ENCODE measurements at places on chromosomes 12 and 14.

DNA sequence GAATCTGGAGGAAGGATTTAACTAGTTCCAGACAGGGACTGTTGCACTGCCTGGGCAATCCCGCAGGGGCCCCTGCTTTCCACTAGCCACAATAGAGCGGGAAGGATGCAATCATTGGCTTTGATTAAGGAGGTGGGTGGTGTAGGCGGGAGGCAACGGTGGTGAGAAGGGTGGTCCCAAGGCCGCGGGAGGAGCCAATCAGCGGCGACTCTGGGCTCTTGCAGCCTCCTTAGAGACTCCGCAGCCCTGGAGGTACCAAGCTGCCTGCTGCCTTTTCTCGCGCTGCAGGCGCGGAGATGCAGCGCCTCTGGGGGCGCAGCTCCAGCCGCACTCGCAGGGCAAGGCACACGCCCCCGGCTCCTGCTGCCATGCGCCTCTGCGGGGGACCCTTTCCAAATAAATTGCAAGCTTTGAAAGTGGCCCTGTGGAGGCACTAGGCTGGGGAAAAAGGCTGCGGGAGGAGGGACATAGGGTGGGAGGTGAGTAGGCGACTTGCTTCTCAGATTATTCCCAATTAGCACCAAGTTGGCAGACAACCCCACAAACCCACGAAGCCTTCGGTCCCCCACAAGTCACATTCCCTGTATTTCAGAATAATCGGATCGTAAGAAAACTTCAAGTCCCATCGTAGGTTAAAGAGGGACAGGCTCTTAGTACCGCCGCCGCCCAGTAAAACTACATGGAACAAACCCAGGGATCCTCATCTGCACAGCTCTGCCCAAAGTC, 858 bp upstream of the KCNA1 start:
- DNase-seq = no peak

DNA sequence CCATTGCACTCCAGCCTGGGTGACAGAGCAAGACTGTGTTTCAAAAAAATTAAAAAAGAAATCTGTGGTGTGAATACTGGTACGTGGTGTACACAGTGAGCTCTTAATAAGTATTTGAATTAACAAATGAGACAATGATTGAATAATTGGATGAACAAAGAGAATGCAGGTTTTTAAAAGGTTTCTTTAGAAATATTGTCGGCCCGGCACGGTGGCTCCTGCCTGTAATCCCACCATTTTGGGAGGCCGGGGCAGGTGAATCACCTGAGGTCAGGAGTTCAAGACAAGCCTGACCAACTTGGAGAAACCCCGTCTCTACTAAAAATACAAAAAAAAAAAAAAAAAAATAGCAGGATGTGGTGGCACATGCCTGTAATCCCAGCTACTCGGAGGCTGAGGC, 6.6 kb downstream of the HIF1A start:
- no peak for DNase-seq

DNA sequence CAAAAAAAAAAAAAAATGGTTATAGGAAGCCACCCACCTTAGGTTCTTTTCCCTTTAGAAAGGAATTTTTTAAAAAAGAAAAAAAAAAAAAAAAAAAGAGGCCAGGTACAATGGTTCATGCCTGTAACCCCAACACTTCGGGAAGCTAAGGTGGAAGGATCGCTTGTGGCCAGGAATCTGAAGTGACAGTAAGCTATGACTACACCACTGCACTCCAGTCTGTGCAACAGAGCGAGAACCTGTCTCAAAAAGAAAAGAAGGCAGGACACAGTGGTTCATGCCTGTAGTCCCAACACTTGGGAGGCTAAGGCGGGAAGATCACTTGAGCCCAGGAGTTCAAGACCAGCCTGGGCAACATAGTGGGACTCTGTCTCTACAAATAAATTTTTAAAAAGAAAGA, 36.0 kb downstream of the SPTLC2 start:
- no peak for DNase-seq

- no peak for DNase-seq
Measured at GRCh38 chr14:104111301-104112112, 26.0 kb downstream of the ASPG start.

- no peak for DNase-seq
Measured at GRCh38 chr12:102643879-102644575, 163.7 kb upstream of the IGF1 start.

DNA sequence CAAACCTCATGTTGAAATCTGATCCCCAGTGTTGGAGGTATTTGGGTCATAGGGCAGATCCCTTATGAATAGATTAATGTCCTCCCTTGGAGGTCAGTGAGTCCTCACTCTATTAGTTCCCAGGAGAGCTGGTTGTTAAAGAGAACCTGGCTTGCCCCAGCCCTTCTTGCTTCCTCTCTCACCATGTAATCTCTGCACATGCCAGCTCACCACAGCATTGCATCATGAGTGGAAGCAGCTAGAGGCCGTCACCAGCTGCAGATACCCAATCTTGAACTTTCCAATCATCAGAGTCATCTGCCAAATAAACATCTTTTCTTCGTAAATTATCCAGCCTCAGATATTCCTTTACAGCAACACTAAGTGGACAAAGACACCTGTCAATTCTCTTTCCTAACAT, 161.8 kb upstream of the IGF1 start:
- no peak for DNase-seq

GRCh38 chr14:102052522-102052921, 34.3 kb downstream of the HSP90AA1 start:
- DNase-seq = no peak

DNA sequence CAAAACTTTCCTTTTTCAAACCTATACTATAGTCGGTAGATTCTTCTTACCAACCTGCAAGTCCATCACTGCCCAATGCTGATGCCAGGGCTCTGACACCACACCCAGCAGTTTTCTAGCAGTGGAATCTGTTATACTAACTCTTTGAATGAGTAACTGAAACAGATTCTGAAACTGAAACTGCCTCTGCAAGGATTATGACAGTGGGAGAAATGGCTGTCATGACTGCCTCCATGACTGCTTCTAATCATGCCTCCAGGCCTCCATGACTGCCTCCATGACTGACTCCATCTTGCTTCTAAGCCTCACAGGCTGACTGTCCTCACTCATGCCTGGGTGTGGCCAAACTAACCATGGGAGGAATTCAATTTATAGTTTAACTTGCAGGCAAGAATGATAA, 29.4 kb upstream of the OXA1L start:
- DNase-seq = no peak

GRCh38 chr12:122610911-122611310, 83.9 kb downstream of the KNTC1 start:
- no peak for DNase-seq

GRCh38 chr12:112282920-112283319, 99.3 kb downstream of the HECTD4 start:
- DNase-seq = no peak

DNA sequence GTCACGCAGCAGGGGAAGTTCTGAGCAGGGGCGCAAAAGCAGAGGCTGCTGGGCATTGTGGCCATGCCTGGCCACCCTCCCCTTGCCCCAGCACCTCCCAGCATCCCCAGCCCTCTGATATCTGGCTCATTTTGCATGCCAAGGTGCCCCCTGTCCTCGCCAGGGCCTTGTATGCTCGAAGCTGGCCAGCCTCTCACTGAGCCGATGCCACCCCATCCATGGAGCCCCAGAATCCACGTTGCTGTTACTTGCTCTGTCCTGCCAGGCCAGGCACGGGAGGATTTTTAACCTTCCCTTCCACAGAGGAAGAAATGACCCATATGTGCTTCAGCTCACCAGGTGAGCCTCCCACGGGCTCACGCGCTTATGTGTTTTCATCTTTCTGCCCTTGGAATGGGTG, 413.4 kb downstream of the BCL11B start:
- no peak for DNase-seq

DNA sequence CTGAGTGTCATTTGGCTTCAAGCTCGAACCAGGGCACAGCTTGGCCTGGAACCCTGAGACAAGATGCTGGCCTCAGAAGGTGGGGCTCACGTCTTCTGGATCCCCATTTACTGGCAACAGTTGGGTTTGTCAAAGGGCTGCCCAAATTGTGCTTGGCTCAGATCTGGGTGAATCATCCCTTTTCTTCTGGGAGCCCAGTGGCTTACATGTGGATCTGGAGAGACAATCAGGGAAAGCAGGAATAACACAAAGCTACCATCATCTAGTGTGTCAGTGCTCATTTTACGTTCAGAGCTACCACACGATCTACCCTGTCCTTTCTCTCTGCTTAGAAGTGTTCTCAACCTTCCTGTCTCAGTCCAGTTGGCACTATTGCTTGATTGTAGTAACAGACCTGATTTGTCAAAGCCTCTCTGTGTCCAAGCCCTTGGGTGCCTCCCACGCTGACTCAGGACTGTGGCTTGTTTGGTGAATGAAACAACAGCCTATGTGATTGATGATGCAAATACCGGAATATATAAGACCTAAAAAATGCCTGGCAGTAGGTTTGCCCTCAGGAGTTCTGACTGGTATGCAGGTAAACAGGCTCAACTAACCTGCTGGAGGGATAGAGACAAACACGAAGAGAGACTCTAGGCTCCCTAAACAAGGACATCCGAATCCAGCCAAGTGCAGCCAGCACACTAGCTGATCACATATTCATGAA, 974.3 kb downstream of the VRK1 start:
- no peak for DNase-seq

- no peak for DNase-seq
Measured at GRCh38 chr12:913919-914698, 35.4 kb downstream of the RAD52 start.

DNA sequence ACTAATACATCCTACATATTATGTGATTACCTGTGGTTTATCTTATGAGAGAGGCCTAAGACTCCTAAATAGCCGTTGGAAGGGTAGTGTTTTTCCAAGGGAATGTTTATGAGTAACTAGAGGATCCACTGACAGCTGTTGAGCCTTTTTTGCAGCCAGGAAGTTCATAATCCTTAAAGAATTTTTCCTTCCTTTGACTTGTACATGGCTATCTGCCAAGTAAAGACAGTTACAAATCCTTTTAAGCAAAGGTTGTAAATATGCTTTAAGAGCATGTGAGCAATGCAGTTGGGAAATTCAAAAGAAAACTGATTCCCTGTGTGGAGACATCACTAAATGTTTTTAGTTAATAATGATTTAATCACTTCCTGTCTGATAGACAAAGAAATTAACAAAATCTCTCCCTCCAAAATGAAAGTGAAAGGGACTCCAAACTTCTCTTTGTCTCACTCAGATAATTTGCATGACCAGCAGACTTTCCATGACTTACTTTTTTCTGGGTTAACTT, 333.8 kb downstream of the PDZRN4 start:
- no peak for DNase-seq

GRCh38 chr12:20097626-20098025, 270.7 kb upstream of the PDE3A start:
- no peak for DNase-seq

- DNase-seq = no peak
Measured at GRCh38 chr12:62522984-62523383, 56.4 kb downstream of the MON2 start.

GRCh38 chr12:91044586-91044985, 13.2 kb downstream of the KERA start:
- DNase-seq = no peak

DNA sequence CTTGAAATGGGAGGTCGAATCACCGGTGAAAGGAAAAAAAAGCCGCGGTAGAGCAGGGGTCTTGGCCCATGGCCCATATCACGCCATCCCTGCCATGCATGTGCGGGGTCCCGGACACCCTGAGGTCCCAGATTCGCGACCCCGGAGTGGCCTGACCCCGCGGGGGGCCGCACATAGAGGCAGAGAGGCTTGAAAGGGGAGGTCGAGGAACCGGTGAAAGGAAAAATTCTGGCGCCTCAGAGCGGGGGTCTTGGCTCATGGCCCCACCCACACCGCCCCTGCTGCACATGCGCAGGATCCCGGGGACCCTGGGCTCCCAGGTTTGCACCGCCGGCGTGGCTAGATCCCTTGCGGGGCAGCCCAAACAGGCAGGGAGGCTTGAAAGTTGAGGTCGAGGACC, 319.8 kb downstream of the ALG10 start:
- no peak for DNase-seq

- DNase-seq = no peak
Measured at GRCh38 chr12:60266381-60266852, 670.6 kb downstream of the SLC16A7 start.

- DNase-seq = no peak
Measured at GRCh38 chr12:1380171-1380851, 214.1 kb downstream of the FBXL14 start.

GRCh38 chr12:95547522-95548055, 3.7 kb downstream of the USP44 start:
- DNase-seq = no peak

DNA sequence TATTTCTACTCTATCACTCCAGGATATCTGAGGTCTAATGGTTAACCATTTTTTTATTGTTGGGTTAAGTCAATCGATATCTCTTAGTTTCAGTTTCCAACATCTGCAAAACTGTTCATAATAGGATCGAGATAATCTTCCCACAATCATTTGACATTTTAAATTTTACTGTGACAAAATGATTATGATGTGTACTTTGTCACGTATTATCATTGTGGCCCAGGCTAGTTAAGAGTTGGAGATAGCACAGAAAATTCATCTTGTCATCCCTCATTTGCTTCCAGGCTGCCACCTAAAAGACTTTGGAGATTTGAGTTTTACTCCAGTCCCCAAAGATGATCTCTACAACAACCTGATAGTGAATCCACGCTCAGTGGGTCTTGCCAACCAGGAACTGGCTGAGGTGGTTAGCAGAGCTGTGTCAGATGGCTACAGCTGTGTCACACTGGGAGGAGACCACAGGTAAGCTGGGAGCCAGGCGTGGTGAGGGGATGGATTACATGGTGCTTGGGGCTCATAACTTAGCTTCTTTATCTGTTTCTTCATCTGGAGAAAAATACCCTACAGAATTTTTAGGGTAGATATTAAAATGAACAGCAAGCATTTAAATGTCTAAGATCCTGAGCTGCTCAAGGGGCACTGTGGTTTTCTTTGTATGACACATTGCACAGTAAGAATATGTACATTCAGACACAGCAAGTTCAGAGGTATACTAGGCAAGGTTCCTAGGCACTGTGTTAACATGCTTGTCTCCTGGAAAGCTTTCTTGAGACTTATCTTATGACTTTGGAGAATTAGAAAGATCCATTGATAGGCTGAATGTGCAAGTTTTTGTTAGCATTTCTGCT, 22.4 kb downstream of the ARG2 start:
- no peak for DNase-seq

DNA sequence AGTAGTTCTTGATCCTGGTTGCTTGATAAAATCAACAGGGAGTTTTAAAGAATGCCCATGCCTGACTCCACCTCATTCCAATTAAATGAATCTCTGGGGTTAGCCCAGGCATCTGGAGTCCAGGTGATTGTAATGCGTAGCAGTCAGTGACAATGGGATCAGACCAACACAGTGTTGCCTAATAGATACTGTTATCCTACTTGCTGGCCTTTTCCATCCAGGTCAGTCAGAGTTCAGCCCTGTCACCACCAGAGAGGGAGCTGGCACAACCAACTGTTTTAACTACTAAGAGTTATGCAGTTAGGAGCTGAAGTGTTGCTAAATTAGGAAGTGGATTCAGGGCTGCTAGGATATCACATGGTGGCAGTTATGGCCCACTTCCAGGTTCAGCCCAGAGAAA, 107.1 kb downstream of the GPR135 start:
- no peak for DNase-seq

DNA sequence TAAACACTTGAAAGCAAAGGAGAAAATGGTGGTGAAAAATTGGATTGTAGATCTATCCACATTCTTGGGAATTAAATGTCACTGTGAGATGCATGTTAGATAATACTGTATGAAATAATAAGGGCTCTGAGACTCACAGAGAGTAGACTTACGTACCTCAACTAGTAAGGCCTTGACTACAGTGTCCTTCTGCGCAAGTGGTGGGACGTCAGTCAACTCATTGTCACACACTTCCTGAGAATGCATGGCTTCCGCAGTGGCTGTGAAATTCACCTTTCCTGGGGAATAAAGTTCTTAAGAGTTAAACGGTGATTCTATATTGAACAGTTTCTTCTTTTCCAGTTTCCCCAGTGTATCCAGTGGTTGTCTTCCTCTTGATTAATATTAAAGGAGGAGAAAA, 32.6 kb upstream of the PZP start:
- DNase-seq = peak; percentile 0
